Left kidney (tissue), 8 donors: ENCODE measurements at places on chromosomes 3 and 15. TPM values are rescaled to one million over a fixed set of nuclear protein-coding genes. Genes with fewer than 3 reads are reported as not detected.
A peak's percentile ranks its signal among the peaks of the same experiment; 100 is the strongest.

DNA sequence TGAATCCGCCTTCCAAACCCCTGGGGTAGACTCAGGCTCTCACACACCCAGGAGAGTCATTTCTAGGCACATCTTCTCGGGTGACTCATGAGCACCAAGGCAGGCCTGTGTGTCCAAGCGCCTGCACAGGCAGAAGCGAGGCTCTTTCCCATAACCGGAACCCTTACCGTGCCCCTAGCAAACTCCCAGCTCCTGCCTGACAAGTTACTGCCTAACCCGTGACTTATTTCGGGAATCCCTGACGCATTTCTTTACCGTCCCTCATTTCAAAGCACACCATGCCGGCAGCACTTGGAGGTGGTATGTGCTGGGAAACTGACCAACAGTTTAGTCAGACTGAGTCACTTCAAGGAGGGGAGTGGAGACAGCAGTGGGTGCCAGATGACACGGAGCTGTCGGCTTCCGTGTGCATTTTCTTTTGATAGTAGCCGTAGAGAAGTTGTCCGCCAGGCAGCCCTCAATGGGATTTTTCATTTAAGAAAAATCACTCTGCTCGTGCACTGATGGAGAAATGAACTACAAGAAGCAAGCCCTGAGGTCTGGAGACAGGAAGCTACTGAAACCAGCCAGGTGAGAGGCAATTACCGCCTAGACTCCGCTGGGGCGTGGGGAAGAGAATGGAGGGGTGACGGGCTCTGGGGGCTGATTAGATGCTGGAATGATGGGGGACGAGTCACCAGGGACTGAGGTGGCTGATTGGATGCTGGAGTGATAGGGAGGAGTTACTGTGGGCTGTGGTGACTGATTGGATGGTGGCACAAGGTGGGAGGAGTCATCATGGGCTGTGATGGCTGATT, 17.3 kb upstream of the HRH1 start:
- DNase-seq: no peak

- peak; percentile 6 for DNase-seq
These were observed 489 bp downstream of the GMPPB start for GRCh38 chr3:49723296-49723627.

DNA sequence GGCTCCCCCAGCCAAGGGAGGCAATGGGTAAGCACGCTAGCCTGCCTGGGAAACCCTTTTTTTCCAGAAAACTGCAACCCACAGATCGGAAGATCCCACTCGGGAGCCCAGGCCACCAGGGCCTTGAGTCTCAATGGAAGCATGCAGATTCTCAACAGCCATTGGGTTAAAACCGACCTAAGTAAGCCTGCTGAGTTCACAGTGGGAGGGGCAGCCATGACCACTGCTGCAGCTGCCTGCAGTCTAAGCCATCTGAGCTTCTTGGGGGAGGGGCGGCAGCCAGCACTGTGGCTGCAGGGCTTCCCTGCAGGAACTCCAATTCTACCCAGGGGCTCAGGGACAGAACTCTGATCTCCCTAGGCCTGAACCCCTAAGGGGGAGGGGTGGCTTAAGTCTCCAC, 82.0 kb downstream of the DPPA2 start:
- DNase-seq: no peak

DNA sequence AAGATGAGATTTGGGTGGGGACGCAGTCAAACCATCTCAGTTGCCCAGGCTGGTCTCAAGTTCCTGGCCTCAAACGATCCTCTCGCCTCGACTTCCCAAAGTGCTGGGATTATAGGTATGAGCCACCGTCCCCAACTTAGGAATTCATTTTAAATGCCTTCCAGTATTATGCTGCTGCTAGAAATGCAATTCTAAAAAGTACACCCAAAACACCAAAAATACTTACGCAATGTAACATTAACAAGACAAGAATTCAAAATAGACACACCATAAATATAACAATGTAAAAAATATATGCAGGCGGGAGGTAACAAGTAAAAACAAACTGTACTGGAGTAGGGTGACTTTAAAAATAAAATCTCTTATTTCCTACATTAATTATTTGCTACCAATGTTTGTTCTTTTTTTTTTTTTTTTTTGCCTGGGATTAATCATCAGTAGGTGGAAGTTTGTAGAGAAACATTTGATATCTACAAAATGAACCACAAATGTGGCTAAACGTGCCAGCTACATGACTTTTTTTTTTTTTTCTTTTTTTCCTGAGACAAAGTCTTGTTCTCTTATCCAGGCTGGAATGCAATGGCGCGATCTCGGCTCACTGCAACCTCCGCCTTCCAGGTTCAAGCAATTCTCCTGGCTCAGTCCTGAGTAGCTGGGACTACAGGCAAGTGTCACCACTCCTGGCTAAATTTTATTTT, 56.8 kb downstream of the SETMAR start:
- DNase-seq: no peak

GRCh38 chr3:11283139-11283475, 10.9 kb downstream of the ATG7 start:
- DNase-seq: no peak

DNA sequence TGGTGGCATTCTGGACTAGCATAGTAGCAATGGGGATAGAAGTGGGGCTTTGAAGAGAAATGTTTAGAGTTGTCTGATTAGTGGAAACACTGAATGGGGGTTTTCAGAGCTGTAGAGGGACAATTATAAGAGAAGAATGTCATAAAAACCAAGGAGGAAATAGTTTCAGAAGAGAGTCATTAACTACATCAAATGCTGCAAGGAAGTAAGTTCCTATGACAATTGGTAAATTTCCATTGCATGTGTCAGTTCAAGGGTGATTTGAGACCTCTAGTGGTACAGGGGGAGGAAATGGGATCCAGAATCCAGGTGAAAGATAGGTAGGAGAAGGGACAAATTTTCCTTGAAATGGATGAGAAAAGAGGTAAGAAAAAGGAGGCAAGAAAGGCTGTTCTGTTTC, 68.3 kb upstream of the TBC1D5 start:
- DNase-seq: no peak

GRCh38 chr15:95929232-95929846, 401.2 kb upstream of the NR2F2 start:
- no peak for DNase-seq

- DNase-seq: no peak
These were observed 191.4 kb upstream of the LRIG1 start for GRCh38 chr3:66692042-66692765.

DNA sequence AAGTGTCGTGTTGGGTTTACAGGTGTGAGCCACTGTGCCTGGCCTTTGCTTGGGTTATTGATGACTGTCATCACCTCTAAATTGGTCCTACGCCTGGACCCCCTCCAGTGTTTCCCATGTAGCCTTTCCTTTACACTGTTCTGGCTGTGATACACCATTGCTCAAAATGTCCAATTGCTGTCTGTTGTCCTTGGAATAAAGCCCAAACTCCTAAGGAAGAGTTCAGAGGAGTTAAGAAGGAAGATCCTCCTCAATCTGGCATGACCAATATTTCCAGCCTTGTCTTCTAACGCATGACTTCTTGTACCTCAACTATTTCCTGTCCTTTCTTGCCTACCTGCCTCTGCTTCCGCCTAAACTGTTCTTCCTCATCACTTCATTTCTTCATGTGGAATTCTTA, 113.1 kb downstream of the POLR2M start:
- no peak for DNase-seq

GRCh38 chr3:134258761-134259347, 8.2 kb upstream of the RYK start:
- no peak for DNase-seq

- DNase-seq: no peak
These were observed 94.1 kb downstream of the FAM43A start for GRCh38 chr3:194779729-194780224.

DNA sequence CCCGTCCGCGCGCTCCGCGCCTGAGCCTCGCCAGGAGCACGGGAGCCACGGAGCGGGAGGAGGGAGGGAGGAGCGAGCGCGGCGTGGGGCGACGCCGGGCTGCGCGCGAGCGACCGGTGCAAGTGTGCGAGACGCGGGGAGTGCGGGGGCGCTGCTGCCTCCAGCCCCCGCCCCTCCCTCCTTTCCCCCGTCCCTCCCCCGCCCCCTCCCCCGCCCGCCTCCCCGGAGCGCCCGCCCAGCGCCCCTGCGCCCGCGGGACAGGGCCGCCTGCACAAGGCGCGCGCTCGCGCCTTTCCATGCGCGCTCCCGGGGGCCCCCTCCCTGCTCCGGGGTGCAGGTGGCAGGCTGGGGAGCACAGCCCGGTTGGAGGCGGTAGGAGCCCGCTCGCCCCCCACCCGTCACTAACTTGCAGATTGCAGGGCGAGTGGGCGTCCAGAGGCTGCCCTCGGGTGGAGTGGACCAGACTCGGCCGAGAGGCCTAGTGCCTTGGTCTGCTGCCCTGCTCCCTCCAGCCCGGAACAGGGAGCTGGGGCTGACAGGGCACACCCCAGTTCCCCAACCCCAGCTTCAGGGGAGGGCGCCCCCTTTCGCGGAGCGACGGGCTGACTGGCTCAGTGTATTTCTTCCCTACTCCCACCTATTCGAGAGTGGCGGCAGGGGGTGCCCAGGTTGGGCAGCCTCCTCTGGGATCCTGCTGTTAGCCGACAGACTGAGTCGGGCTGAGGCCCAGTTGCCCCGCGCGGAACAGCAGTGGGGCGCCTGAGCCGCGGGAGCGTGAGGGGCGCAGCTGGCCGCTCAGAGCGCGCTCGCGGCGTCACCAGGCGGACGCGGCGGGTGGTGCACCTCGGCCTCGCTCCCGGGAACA, at the start of gene WNT7A:
Gene WNT7A (minus strand): TSS at position 126 of the 865 bp plus-strand sequence. CDS start 255 bp downstream, outside the sequence.
- DNase-seq: no peak

The CPNE9 gene
- not detected for polyA plus RNA-seq

The EIF5A2 gene
- polyA plus RNA-seq: 7.6 TPM
